Naive thymus-derived CD8-positive, alpha-beta T cell (primary cell): ENCODE measurements at places on chromosomes 16 and 17. TPM values are rescaled to one million over a fixed set of nuclear protein-coding genes. Genes with fewer than 3 reads are reported as not detected.

CD7 gene
- 233 TPM for polyA plus RNA-seq

NMRAL1 gene
- polyA plus RNA-seq = 52.3 TPM

MYH13 gene
- not detected for polyA plus RNA-seq

CLEC18B gene
- not detected for polyA plus RNA-seq

UMOD gene
- polyA plus RNA-seq = not detected

HLF gene
- polyA plus RNA-seq = not detected
